ENCODE measurements at places on chromosomes 5 and 9.

DNA sequence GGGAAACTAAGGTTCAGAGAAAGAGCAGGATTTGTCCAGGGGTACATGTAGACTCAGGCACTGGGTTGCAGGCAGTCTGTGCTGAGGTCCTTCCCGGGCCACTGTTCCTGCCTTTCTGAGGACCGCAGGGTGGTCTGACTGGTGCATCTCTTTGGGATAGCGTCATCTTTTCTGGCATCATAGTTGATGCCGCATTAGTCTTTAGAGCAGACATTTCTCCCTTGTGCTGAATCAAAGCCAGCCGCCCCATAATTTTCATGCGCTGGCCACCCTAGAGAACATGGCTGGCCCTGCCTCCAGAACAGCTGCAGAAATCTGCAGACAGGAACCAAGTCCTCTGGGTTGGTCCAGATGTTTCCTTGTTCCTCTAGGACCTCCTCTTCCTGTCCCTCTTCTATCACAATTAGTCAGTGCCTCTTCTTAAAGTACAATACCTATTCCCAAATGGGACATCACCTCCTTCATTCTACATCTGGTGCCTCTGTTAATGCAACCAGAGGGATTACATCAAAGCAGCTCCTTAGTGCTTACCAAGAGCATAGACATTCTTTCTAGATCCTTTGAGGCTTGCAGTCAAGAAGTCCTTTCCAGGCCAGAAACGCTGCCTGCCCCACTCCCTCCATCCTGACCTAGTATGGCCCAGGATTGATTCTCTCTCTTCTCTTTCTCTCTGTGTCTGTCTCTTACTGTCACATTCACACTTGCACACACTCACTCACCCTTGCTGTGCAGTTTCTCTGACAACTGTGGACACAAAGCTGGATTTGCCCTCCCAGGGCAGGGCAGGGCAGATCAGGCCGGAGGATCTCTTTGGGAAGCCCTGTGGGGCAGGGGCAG is 42.0 kb upstream of the ORM1 start:
- no peak for DNase-seq

DNA sequence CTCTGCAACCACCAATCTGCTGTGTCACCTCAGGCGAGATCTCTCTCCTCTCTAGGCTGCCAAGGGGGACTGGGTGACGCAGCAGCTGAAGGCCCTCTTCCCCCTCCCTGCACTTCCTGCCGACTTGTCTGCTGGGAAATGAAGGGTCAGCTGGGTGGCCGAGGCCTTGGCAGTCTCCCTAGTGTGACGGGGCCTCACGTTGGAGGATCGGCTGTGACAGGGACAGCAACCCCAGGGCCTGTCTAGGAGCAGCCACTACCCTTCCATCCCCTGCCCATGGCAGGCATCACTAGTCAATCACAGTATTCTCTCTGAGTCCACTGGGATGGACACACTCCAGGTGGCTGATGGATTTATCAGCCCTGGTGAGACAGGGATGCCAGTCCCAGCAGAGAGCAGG is 107.3 kb upstream of the SARDH start:
- no peak for DNase-seq

DNA sequence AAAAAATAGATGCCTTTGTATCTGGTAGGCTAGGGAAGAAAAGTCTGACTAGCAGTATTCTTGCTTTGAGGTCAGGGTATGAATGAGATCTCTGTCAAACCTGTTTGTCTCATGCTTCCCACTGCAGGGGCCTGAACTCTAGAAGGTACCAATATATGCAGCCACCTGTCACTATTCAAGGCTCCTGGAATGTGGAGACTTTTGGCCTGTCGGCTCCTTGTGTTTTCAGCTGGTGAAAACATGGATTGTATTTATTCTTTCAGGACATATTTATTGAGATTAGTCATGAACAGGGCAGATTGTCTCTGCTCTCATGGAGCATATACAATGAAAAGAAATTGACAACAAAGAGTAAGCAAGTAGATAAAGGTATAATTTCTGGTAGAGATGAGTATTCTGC is 255.8 kb downstream of the ARHGAP26 start:
- DNase-seq = no peak

GRCh38 chr5:170307575-170308465 is 10.2 kb upstream of the LCP2 start:
- no peak for DNase-seq

All from astrocyte of the cerebellum (primary cell).